Foreskin melanocyte (primary cell): ENCODE measurements at places on chromosomes 12 and 14.

- DNase-seq: no peak
Observed at GRCh38 chr14:86091811-86092210, 561.9 kb downstream of the FLRT2 start.

GRCh38 chr14:20487396-20487725, 18.0 kb upstream of the RNASE10 start:
- DNase-seq: no peak

DNA sequence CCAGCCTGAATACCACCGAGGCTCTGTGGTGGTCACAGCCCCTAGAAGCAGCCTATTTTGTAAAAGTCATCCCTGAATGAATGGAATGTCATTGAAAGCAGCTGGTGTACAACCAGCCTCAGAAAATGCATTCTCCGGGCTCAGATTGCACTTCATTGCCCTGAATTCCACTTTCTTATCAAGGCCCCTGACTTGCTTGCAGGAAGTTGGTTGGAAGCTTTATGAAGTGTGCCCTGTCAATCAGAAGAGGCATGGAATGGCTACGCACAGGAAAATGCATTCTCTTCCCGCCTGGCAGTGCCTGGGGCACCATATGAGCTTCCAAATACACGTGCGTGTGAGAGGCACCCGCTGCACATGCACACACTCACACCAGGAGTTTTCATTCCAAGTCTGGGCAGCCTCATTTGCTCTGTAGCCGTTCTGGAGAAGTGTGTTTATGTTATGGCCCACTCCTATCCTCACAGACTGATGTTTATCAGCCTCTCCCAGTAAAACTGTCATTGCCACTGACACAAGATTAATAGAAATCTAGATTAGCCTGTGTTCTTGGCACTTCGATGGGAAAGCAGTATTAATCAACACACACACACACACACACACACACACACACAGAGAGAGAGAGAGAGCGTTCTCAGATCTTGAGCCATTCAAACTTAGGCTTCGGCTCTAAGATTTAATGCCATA, 63.9 kb downstream of the NUAK1 start:
- DNase-seq: peak; percentile 60

GRCh38 chr14:54138024-54138353, 181.4 kb upstream of the BMP4 start:
- DNase-seq: no peak

- no peak for DNase-seq
Observed at GRCh38 chr14:69471916-69472315, 12.6 kb upstream of the PLEKHD1 start.

- peak; percentile 79 for DNase-seq
Observed at GRCh38 chr14:20848955-20849570, 42.1 kb upstream of the RNASE3 start.

DNA sequence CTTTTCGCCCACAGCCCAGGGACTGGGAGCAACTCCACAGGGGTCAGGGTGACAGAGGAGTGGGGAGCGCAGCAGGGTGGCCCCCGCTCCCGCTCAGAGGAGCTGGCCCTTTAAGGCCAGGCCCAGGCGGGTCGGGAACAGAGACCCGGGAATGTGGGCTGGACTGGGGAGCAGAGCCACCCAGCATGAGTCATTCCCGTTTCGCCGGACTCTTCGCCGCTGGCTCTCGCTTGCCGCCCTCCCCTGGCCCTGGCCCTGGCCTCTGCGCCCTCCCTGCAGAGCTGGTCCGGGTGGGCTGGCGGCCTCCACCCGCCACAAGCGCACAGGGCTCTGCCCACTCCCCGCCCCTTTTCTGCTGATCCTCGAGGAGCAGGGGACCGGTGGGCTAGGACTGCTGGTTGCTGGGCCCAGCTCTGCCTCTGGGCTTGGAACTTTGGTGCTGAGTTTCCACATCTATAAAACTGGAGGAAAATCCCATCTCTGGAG, 92.8 kb downstream of the NINJ2 start:
- peak; percentile 57 for DNase-seq

DNA sequence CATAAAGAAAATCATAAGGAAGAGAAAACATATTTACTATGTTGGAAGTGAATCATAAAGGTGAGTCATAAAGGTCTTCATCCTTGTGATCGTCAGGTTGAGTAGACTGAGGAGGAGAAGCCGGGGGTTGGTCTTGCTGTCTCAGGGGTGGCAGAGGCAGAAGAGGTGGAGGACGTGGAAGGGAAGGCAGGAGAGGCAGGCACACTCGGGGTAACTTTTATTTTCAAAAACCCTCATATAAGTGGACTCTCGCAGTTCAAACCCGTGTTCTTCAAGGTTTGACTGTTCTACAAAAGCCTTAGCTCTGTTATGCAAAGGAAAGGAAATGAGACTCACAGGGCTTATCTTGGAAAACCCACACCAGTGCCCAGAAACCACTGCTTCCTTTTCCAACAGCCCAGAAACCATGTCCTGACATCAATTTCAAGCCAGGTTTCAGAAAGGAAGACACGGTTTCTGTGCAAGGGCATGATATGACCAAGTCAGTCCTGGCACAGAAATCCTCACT, 14.0 kb downstream of the SMCO2 start:
- no peak for DNase-seq

DNA sequence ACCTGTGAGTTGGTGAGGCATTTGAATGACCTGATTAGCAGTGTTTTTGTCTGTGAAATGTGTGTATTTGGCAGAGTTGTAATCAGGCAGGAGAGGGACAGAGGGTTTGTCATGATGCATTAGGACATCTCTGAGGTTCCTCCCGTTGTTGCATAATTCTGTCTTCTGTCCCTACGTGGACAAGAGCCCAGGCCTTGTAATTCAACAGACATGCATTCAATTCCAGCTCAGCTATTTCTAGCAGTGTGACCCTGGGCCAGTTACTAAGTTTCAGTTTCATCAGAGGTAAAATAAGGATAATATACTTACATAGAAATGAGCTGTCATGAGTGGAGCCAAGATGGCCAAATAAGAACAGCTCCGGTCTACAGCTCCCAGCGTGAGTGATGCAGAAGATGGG, 208.6 kb downstream of the SLC38A4 start:
- no peak for DNase-seq

GRCh38 chr14:69580009-69580577, 5.4 kb upstream of the CCDC177 start:
- no peak for DNase-seq

DNA sequence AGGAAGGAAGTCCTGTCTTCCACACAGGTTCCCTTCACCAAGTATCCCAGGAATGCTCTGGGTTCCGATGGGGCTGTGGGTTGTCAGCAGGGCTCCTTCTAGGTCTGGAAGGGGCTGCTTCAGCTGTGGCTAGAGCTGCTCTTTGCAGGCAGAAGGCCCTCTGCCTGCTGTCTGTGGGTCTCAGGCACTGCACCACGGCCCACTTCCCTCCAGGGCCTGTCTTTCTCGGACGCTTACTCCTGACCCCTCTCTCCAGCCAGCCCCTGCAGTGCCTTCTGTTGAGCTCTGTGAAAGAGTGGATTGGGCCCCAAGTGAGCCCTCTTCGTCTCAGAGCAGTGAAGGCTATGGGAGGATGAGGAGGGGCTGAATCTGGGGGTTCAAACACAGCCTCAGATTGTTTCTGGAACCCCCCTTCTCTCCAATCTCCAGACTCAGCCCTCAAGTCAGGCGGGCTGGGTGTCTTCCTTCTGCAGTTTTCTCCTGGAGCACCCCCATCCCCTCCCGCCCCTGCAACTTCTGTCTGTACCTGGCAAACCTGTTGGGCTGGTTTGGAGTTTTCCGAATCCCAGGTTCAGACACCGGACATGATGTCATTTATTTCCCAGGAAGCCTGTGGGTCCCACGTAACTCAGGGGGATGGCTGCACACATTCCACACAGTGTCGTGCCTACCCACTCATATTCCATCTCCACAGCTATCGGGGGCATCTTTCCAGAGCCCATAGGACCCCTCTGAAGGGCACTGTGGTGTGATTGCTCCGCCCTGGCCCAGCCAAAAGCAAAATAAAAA, 24.9 kb upstream of the SPPL3 start:
- no peak for DNase-seq

DNA sequence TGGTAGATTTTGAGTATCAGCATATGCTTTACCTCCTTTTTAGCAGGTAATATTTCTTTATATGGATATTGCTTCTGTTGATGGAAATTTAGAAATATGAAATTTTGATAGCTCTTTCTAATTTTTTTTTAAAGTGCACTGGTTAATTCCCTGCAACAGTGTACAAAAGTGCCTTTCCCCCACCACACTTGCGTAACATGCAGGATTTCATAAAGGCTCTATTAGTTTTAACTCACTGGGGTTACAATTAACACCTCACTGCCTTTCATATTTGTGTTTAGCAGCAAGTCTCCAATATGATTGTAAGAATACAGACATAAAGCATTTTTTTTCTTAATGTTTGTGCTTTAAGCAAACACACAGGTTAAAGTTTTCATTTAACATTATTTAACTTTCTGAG, 25.6 kb downstream of the MNAT1 start:
- no peak for DNase-seq

DNA sequence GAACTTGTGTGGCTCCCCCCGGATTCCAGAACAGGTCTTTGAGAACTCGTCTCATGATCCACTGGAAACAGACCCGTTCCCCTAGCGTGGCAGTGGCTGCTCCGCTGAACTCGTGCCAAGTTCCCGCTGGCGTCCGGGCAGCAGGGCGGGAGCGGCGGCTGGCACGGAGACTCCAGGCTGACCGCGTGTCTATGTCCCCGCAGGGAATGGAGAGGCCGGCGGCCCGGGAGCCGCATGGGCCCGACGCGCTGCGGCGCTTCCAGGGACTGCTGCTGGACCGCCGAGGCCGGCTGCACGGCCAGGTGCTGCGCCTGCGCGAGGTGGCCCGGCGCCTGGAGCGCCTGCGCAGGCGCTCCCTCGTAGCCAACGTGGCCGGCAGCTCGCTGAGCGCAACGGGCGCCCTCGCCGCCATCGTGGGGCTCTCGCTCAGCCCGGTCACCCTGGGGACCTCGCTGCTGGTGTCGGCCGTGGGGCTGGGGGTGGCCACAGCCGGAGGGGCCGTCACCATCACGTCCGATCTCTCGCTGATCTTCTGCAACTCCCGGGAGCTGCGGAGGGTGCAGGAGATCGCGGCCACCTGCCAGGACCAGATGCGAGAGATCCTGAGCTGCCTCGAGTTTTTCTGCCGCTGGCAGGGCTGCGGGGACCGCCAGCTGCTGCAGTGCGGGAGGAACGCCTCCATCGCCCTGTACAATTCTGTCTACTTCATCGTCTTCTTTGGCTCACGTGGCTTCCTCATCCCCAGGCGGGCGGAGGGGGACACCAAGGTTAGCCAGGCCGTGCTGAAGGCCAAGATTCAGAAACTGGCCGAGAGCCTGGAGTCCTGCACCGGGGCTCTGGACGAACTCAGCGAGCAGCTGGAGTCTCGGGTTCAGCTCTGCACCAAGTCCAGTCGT, 1.5 kb downstream of the APOLD1 start:
- DNase-seq: peak; percentile 72

DNA sequence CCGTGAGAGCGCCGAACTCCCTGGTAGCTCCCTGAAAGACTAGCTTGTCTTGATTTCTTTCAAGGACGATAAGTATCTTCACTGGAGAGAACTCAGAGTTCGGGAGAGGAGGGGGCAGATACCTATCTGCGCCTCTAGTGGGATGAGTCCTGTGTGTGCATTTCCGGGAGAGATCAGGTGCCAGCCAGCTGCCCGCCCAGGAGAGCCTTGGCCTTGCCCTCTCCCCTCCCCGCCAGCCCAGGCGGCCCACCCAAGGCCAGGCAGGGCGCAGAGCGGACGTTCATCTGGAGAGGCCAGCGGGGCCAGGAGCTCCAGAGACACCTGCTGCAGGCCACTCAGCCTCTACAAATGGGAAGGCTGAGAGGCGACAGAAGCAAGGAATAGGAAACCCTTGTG, 1.0 kb downstream of the CD9 start:
- no peak for DNase-seq

- peak; percentile 68 for DNase-seq
Observed at GRCh38 chr12:131894313-131894860, at the start of gene ULK1. TSS of gene ULK1 (plus strand) at chr12:131894622. CDS start at chr12:131895002, 380 bp downstream.

GRCh38 chr12:44465139-44465538, 411.0 kb downstream of the NELL2 start:
- no peak for DNase-seq

DNA sequence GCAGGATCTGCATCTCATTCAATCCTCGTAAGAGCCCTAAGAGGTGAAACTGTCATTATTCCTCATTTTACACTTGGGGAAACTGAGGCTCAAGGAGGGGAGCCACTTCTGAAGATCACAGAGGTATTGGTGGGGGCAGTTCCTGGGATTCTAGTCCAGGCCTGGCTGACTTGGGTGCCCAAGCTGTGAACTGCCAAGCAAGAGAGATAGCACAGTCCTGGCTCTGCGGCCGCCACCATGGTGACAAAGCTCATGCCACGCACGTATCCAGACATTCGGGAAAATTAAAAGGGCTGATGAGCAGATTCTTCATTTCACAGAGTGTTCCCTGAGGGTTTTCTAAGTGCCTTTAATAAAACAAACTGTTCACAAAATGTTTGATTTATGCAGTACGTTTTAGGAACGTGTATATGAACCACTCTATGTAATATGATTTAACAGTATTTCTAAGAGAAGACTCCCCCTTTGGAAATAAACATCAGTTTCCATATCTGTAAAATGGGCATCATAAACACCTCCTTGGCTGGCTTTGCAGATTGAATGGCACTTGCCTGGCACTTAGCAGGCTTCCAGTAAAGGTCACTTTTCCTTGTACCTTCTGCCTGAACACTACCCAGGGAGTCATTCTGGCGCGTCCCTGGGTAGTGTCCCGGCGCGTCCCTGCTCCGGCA, 84.6 kb downstream of the ACACB start:
- DNase-seq: no peak

DNA sequence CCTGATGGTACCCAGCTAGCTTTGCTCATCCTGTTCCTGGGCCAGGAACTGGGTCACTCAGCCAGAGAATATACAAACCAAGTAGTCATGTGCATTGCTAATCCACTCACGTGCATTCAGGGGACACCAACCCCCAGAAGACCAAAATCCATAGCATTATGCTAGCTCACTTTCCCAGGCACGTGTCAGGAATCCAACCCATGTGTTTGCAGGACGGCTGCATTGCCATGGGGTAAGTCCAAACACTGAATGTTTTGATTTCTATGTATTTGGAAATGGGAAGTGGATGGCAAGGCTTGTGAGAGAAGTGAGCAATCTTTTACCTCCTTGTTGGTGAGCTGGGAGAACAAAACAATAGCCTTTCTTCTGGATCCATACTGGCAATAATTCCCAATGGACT, 87.1 kb upstream of the FOXN3 start:
- DNase-seq: peak; percentile 27

- no peak for DNase-seq
Observed at GRCh38 chr12:114443607-114444421, 37.9 kb upstream of the TBX5 start.
